Left ventricle myocardium superior (tissue), 1 donor: ENCODE measurements at places on chromosomes 4 and X. TPM values are rescaled to one million over a fixed set of nuclear protein-coding genes. Genes with fewer than 3 reads are reported as not detected.
A peak's percentile ranks its signal among the peaks of the same experiment; 100 is the strongest.

- DNase-seq, result no peak
Measured at GRCh38 chr4:78951862-78952472, 12.7 kb upstream of the PAQR3 start.

DNA sequence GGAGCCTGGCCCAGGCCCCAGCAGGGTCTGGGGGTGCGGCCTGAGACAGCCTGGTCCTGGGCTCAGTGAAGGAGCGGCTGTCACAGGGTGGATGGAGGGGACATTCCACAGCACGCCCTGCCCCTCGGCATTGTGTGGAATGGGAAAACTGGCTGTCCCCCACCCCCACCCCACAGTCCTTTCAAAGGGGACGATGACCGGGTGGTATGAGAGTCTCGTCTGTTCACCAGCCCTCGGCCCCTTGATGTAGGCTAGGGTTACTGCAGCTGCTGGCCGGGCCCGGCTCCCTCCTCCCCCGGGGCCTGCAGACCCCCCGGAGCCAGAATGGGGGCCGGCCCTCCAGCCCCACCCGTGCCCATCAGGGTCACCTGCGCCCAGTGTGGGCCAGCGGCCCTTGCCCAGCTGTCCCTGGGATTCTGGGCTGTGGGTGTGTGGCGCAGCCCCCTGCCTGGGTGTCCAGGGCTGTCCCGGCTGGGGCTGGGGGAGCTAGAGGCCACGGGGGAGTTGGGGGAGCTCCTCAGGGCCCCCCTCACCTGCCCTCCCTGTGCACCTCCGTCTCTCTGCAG is 11.7 kb downstream of the FGFRL1 start:
- DNase-seq, result no peak

GRCh38 chr4:62544428-62544827 is 1344.3 kb downstream of the ADGRL3 start:
- DNase-seq, result no peak

DNA sequence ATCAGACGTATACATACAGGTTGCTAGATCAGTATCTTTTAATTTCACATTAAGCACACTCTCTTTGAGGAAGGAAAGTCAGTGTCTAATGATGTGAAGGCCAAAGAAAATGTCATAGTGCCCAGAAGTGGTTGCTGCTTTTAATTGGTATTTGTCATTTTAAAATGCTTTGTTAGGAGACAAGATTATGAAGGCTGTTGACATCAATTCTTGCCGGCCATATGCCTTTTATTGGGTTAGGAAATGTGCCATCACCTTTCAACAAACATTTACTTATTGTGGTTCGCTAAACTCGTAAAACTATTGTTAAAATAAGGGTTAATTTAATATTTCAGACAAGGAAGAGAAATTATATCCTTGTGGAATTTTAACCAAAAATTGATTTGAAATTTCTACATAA is 32.2 kb downstream of the NFKB1 start:
- no peak for DNase-seq

- peak; percentile 15 for DNase-seq
Measured at GRCh38 chrX:50814701-50815100, 707 bp upstream of the SHROOM4 start.

- DNase-seq, result no peak
Measured at GRCh38 chr4:13527981-13528820, 16.1 kb downstream of the NKX3-2 start.

The TACR3 gene
- total RNA-seq, result not detected

DNA sequence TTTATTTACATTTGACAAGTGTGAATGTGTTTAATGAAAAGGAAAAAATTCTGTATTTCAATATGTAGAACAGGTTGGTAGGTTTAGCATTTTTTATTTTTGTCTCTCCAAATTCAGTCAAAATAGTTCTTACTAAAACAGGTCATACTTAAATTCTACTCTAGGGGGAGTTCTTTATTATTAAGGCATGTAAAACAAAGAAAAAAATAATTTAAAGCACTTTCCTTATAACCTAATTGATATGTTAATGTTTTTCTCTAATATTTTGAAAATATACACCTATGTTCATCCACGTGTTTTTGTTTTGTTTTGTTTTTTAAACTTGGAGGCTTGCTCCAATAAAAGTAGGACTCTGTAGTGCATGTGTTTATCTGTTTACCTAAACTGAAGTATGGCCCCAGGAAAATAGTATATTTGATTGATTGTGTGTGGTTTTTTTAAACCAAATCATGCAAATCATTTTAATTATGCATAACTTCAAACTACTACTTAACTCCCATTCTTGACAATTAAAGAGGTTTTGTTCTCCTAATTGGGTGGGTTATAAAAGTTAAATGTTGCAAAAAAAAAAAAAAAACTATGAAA is 562.7 kb downstream of the RPA4 start:
- no peak for DNase-seq

The FATE1 gene
- total RNA-seq, result not detected

- DNase-seq, result no peak
Measured at GRCh38 chr4:47749858-47750257, 88.0 kb downstream of the CORIN start.

The F8A3 gene
- not detected for total RNA-seq

GRCh38 chr4:56686537-56687231 is 5.6 kb upstream of the HOPX start:
- DNase-seq, result no peak

- no peak for DNase-seq
Measured at GRCh38 chr4:114384629-114385028, 214.0 kb upstream of the UGT8 start.
